ENCODE measurements at places on chromosomes 16 and 17. TPM values are rescaled to one million over a fixed set of nuclear protein-coding genes. Genes with fewer than 3 reads are reported as not detected.

- no peak for DNase-seq
Measured at GRCh38 chr16:77308163-77308561, 109.0 kb downstream of the SYCE1L start.

DNA sequence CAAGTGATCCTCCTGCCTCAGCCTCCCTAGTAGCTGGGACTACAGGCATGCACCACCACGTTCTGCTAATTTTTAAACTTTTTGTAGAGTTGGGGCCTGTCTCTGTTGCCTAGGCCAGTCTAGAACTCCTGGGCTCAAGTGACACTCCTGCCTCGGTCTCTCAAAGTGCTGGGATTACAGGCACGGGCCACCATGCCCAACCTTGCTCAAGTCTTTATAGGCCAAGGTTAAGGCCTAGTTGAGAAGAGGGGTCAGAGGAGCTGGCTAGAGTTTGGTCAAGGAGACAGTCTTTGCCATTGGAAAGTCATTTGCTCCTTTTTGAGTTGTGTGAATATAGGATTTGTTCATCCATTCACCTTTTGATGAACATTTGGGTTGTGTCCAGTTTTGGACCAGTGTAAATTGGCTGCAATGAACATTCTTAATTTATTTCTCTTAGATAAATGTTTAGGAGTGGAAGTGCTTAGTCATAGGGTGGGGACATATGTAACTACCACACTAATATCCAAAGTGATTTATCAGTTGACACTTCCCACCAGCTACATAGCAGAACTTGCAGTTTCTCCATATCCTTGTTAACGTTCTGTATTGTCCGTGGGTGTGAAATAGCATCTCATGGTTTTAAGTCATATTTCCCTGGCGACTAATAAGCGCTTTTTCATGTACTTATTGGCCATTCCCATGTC, 30.7 kb upstream of the ARHGAP17 start:
- no peak for DNase-seq

Gene CRYBA1
- not detected for total RNA-seq

- DNase-seq: no peak
Measured at GRCh38 chr16:79571065-79571902, 29.3 kb downstream of the MAF start.

GRCh38 chr16:10242916-10243315, 60.7 kb upstream of the GRIN2A start:
- DNase-seq: no peak
